ENCODE measurements at places on chromosomes 12 and 14.

GRCh38 chr12:62705846-62706245 lies 229.1 kb downstream of the PPM1H start:
- DNase-seq: no peak

DNA sequence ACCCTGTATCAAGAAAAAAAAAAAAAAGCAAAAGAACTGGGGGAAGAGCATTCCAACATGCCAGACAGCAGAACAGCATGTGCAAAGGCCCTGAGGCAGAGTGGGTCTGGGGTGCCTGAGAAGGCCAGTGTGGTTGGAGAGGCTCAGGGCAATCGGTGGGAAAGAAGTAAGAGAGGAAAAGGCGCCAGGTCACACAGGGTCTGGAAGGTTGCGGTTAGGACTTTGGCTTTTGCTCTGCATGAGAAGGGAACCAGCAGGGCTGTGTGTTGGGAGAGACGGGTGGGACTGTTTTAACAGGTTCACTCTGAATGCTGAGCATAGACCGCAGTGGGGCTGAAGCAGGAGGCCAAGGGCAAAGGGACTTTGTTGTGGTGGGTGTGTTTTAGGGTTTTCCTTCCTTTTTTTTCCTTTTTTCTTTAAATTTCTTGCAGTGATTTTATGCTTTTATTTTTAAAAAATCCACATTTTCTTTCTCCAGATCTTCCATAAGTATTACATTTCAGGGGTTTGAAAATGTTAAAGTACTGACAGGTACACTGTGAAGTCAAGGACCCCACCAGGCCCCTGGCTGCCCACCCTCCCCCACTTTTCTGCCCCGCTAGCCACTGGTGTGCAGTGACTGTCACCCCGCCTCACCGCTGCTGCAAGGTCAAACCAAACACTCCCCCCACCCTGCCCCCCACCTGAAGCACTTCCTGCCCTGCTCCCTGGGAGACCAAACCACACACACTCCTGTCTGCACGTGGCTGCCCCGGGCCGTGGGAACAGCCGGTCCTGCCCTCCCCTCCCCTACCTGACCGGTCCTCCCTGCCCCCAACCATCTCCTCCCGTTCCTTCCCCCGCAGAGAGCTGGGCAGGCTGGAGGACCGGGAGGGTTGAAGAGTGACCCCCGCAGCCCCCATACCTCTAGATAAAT lies 30.0 kb downstream of the DTX1 start:
- DNase-seq: no peak

DNA sequence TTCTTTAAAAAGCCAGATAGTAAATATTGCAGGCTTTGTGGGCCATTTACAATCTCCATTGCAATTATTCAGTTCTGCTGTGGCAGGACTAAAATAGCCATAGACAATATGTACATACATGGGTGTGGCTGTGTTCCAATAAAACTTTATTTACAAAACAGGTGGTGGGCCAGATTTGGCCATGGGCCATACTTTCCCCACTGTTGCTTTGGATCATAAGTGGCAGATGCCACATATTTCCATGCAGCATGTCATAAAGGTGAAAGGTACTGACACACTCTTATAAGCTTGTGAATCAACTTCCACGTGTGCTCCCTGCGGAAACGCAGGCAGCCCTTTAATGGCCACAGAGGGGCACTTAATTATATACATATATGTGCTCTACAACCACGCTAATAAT lies 244.4 kb upstream of the FOXN3 start:
- DNase-seq: no peak

- no peak for DNase-seq
Observed at GRCh38 chr12:7175493-7175892, 14.0 kb upstream of the PEX5 start.

DNA sequence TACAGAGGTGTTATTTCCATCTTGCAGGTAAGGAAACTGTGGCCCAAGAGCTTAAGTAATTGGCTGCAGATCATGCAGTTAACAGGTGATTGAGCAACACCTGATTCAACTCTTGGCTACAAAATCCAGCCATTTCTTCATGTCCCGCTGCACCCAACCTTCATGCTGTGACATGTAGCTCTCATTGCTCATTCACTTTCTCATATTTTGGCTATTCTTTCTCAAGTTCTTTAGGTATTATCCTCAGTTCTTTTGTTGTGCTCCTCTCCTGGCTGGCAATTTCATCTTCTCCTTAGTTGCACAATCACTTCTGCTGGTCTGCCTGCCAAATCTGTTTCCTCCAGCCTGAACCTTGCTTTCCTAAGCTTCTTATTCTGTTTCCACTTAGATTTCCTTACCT lies 300.8 kb downstream of the SSPN start:
- DNase-seq: no peak

DNA sequence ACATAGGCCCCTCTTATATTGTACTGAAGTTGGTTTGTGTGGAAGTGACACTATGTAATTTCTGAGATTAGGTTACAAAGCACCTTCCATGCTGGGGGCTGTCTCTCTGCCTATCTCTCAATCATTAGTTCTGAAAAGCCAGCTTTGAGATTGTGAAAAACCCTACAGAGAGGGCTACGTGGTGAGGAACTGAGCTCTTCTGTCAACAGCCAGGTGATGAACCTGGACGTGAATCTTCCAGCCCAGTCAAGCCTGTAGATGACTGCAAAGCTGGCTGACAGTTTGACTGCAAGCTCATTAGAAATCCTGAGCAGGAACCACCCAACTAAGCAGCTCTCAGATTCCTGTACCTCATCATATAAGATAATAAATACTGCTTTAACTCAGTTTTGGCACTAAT lies 36.3 kb upstream of the BBS10 start:
- DNase-seq: no peak

DNA sequence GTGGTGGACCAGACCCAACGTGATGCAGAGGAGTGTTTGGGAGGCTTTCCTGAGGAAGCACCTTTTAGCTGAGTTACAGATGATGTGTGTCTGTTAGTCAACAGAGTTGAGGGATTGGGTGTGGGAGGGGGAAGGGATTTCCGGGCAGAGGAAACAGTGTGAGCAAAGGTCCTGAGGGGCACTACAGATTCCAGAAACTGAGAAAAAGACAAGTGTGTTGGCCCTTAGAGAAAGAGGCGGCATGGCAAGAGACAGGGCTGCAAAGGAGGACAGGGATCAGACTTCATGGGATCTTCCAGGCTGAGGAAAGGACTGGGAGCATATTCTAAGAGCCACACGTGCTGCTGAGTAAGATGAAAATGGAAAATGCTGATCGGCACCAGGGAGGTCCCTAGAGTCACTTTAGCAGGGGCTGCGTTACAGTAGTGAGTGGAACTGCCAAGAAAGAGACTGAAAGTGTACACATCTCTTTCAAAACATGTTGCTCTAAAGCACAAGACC lies 9.4 kb upstream of the RPS6KL1 start:
- DNase-seq: no peak

- DNase-seq: no peak
Observed at GRCh38 chr12:3718100-3718499, 34.8 kb downstream of the CRACR2A start.

GRCh38 chr12:21568115-21568514 lies 36.5 kb downstream of the GYS2 start:
- DNase-seq: no peak

- no peak for DNase-seq
Observed at GRCh38 chr14:37678916-37679315, 83.5 kb downstream of the TTC6 start.

GRCh38 chr14:53149668-53150316 lies 3.3 kb downstream of the DDHD1 start:
- no peak for DNase-seq

- DNase-seq: no peak
Observed at GRCh38 chr14:32841698-32842097, 97.0 kb upstream of the NPAS3 start.
